ENCODE measurements at places on chromosomes 3 and 15.

- no peak for DNase-seq
- no peaks in the 10 kb centered on the region for H3K27me3 ChIP-seq
- no peak overlapping the region for H3K27ac ChIP-seq
- no peak overlapping the region for H3K4me3 ChIP-seq
- H3K4me1 ChIP-seq, result no peaks in the 10 kb centered on the region
Measured at GRCh38 chr3:171156401-171157010, 130.0 kb upstream of the SLC2A2 start.

DNA sequence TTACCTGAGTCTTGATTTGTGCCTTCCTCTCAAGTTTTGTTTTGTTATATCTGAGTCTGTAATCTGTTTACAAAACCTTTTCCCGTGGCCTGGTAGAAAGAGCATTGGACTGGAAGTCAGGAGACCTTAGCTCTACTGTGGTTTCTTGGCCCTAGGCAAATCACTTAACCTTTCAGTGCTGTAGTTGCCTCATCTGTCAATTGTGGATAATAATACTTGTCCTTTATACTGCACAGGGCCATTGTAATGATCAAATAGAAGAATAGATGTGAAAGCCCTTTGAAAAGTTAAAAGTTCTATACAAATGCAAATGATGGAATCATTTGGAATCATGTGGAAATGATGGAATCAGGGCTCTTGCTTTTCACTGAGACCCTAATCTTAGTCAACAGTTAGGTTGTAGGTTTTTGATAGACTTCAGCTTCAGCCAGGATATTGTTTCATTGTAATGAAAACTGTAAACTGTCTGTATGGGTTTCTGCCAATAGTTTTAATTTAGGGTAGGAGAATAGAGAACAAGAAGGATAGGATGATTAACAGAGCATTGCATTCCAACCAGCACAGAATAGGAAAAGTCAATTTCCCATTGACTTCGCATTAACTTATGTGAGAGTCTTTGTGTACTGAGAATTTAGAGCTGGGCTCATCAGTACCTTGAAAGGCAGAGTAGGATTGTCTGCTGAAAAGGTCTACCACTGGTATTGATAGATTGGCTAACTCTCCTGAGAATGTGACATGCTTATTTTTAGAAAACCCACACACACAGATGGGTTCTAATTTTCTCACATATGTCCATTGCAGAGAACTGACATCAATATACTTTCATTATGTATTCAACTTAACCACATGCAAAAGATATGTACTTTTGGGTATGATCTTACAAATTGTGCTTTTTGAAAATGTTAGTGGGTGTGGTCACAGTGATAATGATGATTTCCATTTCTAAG lies 21.8 kb downstream of the MAP2K5 start:
- H3K4me3 ChIP-seq, result no peak overlapping the region
- H3K36me3 ChIP-seq, result no peaks in the 10 kb centered on the region
- no peak overlapping the region for H3K27ac ChIP-seq
- peaks cover 2% of the 10 kb centered on the region for H3K4me1 ChIP-seq
- H3K27me3 ChIP-seq, result no peaks in the 10 kb centered on the region

DNA sequence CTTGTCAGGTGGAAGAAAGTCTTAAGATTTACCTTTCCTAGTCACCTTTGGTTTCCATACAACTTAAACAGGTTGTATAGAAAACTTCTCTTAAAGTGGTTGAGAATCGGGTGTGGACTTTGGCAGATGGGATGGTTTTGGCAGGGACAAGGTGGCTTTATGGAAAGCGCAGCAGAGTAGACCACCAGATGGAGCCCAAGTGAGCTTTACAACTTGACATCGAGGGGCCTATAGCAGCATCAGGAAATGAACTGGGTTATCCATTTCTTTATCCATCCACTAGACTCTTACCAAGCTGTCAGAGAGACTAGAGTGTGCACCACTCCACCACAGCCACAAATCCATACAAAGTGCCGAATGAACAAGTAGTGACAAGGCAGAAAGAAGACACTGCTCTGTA lies 85.3 kb upstream of the MBNL1 start:
- no peaks in the 10 kb centered on the region for H3K4me1 ChIP-seq
- no peaks in the 10 kb centered on the region for H3K27me3 ChIP-seq
- H3K4me3 ChIP-seq, result no peak overlapping the region
- DNase-seq, result peak; percentile 27
- no peak overlapping the region for H3K27ac ChIP-seq

DNA sequence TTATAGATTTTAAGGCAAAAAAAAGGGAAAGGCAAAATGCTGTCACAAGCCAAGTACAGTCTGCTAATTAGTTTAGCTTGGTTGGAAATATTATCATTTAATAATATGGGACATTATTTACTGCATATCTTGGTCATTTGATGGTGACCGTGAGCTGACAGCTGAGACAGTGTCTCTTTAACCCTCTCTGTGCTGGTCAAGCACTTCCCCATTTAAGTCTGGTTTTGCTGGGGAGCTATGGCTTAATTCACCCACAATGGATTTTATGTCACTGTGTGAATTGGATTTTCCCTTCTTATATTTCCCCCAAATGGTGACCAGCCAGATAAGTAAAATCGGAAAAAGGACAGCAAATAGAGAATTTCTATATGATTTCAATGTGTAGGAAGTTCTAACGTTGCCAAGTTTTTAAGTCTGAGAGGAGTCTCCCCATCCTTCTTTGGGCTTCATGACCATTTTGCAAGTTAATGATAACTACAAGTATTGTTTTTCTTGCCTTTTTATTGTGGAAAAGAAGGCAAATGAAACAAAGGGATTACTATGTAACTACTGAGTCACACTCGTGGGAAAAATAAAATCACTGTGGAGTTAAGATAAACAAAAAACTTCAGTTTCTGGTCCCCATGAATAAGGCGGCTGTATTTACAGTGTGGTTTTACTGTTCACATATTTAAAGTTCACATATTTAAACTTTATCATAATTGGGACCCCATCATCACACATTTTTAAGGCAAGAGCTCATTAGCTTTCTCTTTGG lies 373.5 kb downstream of the NR2F2 start:
- H3K4me3 ChIP-seq, result no peak overlapping the region
- no peaks in the 10 kb centered on the region for H3K27me3 ChIP-seq
- H3K36me3 ChIP-seq, result no peaks in the 10 kb centered on the region
- peaks cover 4% of the 10 kb centered on the region for H3K4me1 ChIP-seq
- no peak overlapping the region for H3K27ac ChIP-seq

DNA sequence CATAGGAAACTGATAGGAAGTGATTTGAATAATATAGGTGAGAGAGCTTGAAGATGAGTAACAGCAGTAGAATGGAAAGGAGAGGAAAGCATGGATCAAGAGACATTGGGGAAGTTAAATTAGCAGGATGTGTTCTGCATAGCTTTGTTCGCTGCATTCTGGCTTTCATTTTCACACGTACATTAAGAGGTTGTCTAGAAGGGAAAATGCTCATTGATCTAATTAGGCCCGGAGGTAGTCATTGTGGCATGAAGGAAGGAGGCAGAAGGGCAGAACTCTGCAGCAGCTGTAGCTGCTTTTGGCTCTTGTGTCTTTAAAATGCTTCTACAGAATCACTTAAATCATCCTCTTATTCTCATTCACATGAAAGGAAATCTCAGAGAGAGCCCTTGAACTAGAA lies 40.3 kb downstream of the KCNAB1 start:
- H3K4me1 ChIP-seq, result no peaks in the 10 kb centered on the region
- no peak for DNase-seq

DNA sequence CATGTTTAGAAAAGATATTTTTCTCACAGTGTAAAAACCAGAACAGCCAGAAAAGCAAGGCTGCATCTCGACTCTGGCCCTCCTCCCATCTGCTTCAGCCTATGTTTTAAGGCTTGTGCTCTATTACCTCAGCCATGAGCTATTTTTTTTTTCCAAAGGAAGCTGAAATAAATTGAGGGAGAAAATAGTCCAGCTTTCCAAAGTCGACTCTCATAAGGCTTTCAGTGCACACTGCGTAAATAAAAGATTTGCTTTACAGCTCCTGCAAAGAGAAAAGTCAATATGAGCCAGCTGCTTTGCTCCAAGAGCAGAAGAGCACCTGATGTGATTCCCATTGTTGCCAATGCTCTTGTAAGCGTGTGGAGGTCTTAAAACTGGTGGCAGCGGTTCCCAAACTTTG lies 26.7 kb downstream of the SCG3 start:
- no peaks in the 10 kb centered on the region for H3K4me1 ChIP-seq
- H3K27me3 ChIP-seq, result no peaks in the 10 kb centered on the region
- no peak overlapping the region for H3K4me3 ChIP-seq

DNA sequence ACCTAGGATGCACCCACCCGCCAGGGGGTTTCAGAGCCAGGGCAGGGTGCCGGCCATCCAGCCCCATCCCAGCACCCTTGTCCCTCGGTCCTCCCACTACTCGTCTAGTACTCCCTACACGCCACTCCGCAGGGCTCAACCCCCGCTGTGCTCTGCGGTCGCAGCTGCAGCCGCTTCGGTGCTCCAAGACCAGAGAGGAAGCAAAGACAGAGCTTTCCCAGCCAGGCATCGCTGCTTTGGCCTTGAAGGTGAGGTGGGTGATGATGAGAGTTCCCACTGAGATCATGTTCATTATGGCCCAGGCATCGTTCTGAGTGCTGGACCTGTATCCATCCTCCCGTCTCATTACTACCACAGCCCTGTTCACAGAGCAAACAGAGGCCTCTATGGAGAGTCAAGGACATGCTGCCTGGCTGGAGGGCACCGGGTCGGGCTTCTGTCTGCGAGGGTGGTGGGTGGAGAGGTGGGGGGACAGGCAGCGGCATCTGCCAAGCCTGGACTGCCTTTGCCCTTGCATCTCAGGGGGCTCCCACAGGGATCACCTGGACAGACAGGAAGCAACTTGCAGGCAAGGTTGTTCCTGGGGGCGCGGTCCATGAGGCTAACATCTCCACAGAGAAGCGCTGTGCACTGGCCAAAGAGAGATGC lies 66.9 kb downstream of the KLF13 start:
- peaks cover 3% of the 10 kb centered on the region for H3K27me3 ChIP-seq
- peaks cover 8% of the 10 kb centered on the region for H3K4me1 ChIP-seq
- no peaks in the 10 kb centered on the region for H3K36me3 ChIP-seq
- peak overlapping the region; percentile 0 for H3K4me3 ChIP-seq
- DNase-seq, result no peak
- H3K27ac ChIP-seq, result no peak overlapping the region

GRCh38 chr3:122103821-122104514 lies 48.8 kb downstream of the CD86 start:
- DNase-seq, result no peak
- no peak overlapping the region for H3K4me3 ChIP-seq
- peaks cover 1% of the 10 kb centered on the region for H3K4me1 ChIP-seq
- H3K27me3 ChIP-seq, result no peaks in the 10 kb centered on the region
- no peaks in the 10 kb centered on the region for H3K36me3 ChIP-seq
- H3K27ac ChIP-seq, result no peak overlapping the region

Measured in iPS DF 6.9 (cell line).